SW 1271 (cell line): ENCODE measurements at places on chromosomes 1 and 21.
A peak's percentile ranks its signal among the peaks of the same experiment; 100 is the strongest.

- peak; percentile 19 for DNase-seq
Measured at GRCh38 chr1:21289700-21290545, at the start of gene ECE1. Gene ECE1, minus strand, starts transcription at chr1:21290463. Its CDS starts 49 bp downstream, at chr1:21290414.

DNA sequence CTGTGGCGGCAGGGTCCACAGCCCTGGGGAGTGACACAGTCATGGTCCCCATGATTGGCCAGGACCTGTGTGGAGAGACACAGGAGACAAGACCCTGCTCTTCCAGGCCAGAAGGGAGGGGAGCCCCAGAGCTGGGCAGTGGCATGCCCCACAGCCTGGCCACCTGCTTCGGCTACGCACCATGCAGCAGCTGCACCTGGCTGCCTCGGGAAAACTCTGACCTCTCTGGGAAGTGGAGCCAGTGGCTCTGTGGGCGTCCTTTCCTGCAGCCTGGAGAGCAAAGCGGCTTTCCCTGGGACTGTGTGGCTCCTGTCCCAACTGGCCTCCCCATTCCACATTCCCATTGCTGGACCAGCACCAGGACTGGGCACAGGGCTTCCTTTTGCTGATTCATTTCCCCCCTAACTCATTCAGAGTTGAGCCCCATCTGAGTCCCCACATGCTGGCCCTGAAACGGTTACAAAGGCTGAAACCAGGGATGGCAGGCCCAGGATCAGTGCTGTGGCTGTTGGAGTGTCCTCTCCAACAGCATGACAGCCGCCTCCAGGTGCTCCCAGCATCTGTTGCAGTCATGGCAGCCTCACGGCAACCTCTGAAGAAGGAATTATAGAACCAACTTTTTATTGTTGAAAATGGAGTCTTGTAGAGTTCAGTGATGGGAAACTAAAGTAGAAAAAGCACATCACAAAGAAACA lies 15.0 kb downstream of the OXCT2 start:
- no peak for DNase-seq

DNA sequence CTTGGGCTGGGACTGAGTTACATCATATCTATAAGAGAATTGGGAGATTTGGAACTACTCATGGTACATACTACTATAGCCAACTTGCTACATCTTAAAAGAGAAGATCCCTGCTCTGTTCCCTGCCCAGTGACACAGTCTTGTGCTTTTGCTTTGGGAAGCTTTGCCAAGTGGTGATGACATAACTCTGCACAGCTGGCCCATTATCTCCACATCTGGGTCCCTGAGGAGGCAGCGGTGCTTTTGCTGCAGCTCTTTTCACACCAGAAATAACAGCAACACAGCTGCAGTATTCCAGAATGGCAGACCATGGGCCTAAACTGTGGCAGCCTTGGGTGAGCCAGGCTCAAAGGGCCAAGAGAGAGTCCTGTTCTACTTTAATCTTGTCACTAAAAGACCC lies 296.0 kb downstream of the HHAT start:
- DNase-seq = no peak

- DNase-seq = no peak
Measured at GRCh38 chr1:24015221-24016210, 35.4 kb upstream of the SRSF10 start.

- no peak for DNase-seq
Measured at GRCh38 chr1:205324781-205325180, 3.2 kb upstream of the NUAK2 start.

DNA sequence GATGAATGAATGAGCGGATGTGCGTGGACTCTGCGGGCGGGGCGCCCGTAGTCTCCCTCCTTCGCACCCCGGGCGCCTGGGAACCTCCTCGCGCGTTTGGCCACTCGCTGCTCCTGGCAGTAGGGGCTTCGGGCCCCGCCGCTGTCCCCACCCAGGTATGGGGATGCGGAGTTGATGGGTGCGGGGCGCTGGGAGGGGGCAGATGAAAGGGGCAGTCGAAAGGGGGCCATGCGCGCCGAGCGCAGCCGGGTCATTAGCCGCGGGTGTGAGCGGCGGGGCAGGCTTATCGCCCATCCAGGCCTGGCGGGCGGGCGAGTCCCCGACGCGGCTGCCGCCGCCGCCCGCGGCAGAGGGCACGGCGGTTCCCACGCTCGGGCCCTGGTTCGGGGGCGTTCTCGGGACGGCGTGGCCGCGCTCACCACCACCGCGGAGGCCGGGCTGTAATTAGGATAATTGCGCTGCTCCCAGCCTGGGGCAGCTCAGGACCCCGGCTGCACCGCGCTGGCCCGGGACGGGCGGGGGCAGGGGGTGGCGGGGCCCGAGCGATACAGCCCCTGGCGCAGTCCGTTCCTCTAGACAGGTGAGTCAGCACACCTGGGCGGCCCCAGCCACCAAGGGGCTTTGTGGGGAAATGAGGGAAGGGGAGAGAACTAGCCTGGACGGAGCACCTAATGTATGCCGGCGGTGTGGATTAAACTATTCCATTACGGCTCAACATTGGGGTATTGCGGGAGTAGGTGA lies 22.1 kb upstream of the CITED4 start:
- DNase-seq = no peak

GRCh38 chr21:36717976-36718375 lies 19.1 kb downstream of the SIM2 start:
- no peak for DNase-seq

DNA sequence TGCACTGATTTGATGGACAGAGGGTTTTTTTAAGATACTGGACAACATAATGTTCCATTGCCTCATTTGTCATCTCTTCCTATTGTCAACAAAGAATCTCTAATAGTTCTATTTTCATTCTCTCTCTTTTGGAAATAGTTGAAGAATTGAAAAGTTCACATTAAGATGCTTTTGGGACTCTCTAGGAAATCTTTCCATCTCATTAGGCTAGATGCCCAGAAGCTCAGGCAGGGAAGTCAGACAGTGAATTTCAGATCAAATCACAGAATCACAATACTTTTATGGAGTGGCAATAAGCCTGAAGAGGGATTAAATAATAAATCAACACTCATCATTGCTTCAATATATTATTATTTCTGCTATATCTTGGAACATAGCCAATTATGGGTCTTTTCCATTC lies 29.2 kb downstream of the NEGR1 start:
- no peak for DNase-seq

DNA sequence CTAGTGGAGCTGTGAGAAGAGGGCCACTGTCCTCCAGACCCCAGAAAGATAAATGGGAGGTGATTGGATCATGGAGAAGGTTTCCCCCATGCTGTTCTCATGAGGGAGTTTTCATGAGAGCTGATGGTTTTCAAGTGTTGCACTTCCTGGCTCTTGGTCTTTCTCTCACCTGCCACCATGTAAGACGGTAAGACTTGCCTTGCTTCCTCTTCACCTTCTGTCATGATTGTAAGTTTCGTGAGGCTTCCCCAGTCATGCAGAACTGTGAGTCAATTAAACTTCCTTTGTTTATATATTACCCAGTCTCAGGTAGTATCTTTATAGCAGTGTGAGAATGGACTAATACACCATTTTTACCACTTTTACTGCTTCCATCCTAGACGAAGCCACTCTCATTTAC lies 27.6 kb downstream of the GPR88 start:
- no peak for DNase-seq

DNA sequence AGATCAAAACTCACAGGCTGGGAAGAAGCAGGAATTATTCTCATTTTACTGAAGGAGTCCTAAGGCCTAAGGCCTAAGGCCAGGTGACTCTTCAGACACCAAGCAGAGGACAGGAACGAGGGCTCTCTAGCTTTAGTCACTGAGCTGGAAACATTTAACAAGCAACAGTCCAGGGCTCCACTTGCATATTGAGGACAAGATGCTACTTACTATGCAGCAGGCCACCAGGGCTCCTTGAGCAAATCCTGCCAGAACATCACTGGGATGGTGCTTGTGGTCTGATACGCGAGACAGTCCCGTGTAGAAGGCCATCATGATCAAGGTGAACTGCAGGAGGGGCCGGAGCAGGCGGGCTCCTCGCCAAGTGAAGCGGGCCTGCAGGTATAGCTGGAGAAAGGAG lies 67.6 kb downstream of the PLPP3 start:
- DNase-seq = no peak

DNA sequence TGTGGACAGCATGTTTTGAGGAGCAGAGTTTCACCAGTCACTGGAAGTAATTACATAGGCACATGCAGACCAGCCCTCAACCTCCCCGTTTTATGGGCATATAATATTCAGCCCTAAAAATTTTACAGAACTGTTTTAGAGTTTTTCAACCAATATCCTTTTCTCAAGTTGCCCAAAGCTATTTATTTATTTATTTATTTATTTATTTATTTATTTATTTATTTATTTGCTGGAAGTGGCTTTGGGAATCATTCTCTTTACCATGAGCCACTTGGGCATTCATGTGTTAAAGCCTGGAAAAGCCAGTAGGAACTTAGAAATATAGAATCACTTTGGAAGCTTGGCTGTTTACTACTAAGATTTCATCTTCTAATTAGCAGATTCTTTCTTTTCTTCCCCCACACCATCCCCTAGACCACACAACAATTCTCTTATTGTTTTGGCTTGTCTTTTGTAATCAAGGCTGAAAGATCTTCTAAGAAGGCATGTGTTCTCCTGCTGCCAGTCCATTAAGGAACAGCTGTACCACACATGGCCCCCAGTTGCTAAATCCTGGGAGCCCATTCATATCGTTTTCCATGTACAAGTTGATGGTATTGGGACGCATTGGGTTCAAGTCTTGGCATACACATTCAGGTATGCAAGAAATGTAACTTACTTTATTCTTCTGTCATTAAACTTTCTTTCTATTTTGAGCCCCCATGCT lies 220.0 kb downstream of the PAPPA2 start:
- DNase-seq = no peak

GRCh38 chr1:55052221-55053142 lies 13.1 kb downstream of the PCSK9 start:
- DNase-seq = no peak

- no peak for DNase-seq
Measured at GRCh38 chr21:24445517-24445916, 1161.8 kb downstream of the MRPL39 start.

DNA sequence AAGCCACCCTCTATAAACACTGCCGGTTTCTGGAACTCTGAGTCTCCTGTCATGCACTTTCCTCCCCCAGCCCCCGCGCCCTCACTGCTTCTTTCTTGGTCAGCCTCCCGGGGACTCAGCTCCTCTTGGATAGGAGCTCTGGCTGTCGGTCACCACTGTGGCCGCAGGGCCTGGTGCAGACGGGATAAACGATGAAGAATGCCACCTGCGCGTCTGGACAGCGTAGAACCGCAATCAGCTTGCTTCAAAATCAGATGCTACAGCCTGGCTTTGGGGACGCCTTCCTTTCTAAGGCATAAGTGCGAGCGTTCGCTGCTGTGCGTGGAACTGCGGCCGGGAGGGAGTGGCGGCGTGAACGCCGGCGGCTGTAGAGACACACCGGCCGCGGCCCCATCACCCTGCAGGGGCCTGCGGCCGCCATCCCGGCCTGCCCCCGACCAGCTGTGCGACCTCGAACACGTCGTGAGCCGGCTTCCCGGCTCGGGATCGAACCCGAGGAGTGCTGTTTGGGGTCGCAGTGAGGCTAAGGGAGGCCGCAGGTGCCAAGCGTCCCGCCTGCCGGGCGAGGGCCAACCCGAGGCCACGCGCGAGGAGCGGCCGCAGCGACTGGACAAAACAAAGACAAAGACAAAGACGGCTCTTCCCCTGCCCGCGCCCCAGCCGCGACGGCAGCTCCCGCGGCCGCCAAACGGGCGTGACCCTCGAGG lies 688 bp downstream of the PTTG1IP start:
- no peak for DNase-seq

- DNase-seq = no peak
Measured at GRCh38 chr21:28283641-28284490, 708.8 kb downstream of the LTN1 start.

- DNase-seq = no peak
Measured at GRCh38 chr1:208264469-208265121, 20.4 kb upstream of the PLXNA2 start.

DNA sequence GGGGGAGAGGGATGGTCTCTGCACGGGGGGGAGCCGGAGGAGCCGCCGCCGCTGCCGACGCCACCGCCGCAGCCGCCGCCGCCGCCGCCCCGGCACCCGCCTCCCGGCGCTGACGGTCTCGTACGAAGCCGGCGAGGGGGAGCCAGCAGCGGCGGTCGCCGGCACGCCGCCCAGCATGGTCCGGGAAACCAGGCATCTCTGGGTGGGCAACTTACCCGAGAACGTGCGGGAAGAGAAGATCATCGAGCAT lies 311 bp downstream of the SPEN start:
- no peak for DNase-seq

DNA sequence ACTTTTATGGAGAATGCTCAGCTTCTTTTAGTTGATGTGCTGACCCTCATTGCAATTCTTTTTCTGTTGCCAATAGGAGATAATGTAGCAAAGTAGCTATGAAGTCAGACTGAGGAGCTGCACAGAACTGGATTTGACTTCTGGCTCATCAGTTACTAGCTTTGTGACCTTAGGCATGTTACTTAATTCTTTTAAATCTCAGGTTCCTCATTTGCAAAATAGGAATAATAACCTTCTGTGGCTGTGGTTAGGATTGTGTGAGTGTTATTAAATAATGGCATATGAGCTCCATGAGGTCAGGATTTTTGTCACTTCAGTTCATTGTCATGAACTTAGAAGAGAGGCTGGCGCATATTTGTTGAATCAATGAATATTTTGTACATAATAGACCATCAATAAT lies 237.6 kb upstream of the SGIP1 start:
- no peak for DNase-seq

- no peak for DNase-seq
Measured at GRCh38 chr1:61253059-61253735, 170.8 kb downstream of the NFIA start.
